NCI-H2081 (cell line): ENCODE measurements at places on chromosomes 6 and 20.

DNA sequence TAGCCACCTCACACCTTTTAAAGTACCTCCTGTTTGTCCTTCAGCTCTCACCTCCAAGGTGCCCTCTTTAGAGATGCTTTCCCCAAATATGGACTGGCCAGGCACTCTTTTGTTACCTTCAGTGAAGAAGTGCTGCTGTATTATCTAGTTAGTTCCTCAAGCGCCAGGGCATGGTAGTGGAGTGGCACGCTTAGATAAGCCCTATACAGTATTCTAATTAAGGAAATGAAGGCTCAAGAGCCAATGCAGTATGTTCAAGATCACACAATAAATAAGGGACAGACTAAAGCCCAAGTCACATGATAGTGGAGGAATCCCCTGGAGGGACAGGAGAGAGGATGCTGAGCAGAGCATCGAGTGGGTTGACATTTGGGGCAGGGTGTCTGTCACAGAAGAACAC, 28.5 kb upstream of the GFOD1 start:
- no peak for DNase-seq

GRCh38 chr6:148524471-148524882, 181.8 kb downstream of the SASH1 start:
- DNase-seq, result no peak

DNA sequence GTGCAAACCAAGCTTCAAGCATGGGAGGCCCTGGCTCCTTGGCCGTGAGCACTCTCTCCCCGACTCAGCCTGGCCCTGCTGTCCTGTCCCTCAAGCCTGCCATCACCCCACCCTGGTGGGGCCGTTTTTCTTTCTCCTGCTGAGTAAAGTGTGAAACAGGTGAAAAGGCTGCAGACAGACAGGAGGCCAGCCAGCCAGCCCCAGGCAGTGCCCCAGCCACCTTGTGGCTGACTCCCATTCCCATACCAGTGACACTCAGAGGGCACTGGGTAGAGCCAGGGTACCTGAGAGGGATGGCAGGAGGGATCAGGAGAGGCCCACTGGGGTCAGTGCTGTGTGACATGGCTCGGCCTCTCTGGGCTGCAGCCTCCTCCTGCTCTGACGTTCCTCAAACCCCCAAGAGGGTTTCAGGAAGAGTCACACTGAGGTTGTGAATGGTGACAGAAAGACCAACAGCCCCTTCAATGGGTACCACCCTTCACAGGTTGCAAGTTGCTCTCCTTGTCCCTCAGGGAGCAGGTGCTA, 35.9 kb upstream of the BPIFA2 start:
- no peak for DNase-seq

DNA sequence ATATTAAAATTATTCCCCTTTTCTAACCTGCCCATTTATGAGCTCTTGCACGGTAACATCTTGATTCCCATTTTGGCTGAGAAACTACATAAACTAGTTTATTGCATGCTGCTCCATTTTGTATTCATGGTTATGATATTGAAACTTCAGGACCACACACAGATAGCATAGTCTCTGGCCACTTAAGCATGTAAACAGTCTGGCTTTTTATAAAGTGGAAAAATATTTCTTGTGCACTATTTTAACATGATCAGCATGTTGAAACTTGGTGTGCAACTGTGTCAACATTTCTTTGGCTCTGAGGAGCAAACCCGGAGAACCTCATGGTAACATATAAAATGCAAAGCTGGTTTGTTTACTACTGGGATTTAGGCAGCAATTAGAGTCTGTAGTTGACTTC, 70.7 kb downstream of the SLX4IP start:
- no peak for DNase-seq

GRCh38 chr6:23547851-23548250, 578.2 kb upstream of the NRSN1 start:
- DNase-seq, result no peak

DNA sequence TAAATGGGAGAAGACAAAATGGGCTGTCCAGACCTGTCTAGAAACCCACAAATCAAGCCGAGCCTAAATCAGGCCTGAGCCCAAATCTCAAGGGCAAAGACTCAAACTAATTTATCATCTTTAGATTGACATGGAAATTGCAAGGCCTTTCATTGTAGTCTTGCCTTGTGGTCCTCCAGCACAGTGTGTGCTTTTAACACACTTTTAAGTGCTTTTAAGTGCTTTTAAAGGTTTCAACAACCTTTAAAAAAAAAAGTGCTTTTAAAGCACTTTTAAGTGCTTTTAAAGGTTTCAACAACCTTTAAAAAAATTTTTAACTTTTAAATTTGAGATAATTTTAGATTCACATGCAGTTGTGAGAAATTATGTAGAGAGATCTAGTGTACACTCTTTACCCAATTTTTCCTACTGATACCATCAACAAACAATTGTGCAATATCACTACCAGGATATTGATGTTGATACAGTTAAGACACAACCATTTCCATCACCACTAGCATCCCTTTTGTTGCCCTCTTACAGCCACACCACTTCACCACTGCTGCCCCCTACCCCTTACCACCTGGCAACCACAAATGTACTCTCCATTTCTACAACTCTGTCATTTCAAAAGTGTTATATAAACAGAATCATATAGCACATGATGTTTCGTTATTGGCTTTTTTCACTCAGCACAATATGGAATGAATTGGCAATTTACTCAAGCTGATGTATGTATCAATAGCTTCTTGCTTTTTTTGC, 23.1 kb upstream of the DCBLD1 start:
- no peak for DNase-seq

GRCh38 chr6:41229721-41230120, 1.6 kb downstream of the TREML4 start:
- DNase-seq, result no peak

- no peak for DNase-seq
These were observed 149.5 kb downstream of the DOK5 start for GRCh38 chr20:54624706-54625390.

DNA sequence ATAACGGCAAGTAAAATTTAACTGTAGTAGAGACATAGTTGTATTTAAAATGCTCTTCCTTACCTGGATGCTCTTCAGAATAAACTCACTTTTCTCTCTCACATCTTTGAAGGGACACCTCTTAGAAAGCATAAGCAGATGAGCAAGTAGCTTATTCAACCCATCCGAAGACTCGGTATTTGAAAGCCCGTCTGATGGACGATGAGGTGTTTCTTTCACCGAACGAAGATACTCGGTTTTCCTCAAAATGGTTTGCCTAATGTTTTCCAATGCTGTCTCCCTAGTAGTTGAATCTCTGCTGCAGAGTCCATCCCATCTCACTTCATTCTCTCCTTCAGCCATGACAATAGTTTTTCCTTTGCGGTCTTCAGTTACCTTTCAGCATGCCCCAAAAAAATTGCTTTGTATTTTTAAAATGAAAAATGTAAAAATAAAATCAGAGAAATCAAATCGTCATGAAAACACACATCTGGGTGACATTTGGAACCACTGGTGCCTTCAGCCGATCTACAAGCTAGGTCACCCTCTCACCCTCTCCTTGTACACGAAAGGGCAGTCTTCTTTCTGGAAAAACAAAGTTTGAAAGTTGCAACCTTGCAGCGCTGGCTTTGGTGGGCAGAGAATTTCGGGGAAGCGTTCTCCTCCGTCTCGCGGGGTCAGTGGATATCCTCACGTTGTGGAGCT, 772 bp downstream of the SESN1 start:
- DNase-seq, result no peak

DNA sequence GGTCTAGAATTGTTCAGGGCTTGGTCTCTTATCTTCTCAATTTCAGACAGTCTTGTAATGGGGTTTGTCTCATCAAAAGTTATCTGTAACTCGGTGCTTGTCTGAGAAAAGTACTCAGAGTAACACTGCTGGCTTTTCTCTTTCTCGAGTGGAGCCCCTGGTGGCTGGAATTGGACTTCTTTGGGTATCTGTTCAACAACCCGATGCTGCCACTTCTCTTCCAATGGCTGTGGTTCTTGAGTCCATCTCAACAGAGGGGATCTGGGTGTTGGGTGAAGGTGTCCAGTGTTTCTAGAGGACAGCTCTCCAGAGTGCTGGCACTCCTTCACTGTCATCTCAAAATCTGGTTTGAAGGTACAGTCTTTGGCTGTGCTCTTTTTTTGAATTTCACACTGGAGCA, 24.6 kb downstream of the DST start:
- no peak for DNase-seq
